Stimulated activated CD8-positive, alpha-beta memory T cell treated with anti-CD3 and anti-CD28 coated beads, Interleukin-4, amount 100 ng/mL, for 1 hour (primary cell): ENCODE measurements at places on chromosomes 3 and 15.

GRCh38 chr3:124867511-124867910 lies 19.7 kb downstream of the ITGB5 start:
- DNase-seq: no peak

GRCh38 chr3:34864011-34864410 lies 775.3 kb upstream of the ARPP21 start:
- DNase-seq: no peak

DNA sequence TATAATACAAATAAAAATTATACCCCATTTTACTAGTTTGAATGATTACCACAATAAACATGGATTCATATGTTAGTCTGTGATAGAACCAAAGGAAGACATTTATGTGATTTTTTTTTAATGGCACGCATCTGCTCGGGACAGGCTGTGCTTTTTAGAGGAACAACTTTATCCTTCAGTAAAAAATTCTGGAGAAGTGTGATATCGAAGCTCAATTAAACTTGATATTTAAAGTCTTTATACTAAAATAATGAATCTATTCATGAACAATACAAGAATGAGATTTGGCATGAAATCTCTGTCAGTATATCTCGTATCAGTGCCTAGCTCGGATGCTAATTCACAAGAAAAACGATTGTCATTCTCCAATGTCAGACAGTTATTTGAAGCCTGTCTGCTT lies 230.8 kb upstream of the ZNF717 start:
- DNase-seq: no peak

DNA sequence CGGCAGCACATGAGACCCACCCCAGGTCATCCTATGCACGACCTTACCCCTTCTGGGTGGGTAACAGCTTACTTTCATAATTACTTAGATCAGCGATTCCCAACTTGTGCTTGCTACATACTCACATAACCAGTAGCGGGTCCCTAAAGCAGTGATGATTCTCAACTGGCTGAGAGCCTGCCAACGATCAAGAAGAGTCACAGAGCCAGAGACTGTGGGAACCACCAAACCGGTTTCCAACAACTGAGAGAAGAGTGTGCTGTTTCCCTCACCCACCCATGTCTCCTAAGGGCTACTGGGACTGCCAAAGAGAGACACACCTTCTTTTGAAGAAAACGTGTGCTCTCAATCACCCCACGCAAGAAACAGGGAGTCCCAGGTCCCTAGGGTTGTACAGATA lies 12.0 kb upstream of the XXYLT1 start:
- DNase-seq: no peak

GRCh38 chr3:117540597-117540996 lies 831.0 kb downstream of the TUSC7 start:
- no peak for DNase-seq

DNA sequence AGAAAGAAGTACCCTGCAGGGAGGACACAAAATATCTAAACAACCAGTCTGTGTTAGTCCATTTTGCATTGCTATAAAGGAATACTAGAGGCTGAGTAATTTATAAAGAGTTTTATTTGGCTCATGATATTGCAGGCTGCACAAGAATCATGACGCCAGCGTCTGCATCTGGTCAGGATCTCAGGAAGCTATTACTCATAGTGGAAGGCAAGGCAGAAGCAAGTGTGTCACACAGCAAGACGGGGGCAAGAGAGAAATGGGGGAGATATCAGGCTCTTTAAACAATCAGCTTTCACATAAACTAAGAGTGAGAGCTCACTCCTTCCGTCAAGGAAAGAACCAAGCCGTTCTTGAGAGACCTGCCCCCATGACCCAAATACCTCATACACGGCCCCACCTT lies 614.8 kb downstream of the ZIC1 start:
- DNase-seq: no peak

DNA sequence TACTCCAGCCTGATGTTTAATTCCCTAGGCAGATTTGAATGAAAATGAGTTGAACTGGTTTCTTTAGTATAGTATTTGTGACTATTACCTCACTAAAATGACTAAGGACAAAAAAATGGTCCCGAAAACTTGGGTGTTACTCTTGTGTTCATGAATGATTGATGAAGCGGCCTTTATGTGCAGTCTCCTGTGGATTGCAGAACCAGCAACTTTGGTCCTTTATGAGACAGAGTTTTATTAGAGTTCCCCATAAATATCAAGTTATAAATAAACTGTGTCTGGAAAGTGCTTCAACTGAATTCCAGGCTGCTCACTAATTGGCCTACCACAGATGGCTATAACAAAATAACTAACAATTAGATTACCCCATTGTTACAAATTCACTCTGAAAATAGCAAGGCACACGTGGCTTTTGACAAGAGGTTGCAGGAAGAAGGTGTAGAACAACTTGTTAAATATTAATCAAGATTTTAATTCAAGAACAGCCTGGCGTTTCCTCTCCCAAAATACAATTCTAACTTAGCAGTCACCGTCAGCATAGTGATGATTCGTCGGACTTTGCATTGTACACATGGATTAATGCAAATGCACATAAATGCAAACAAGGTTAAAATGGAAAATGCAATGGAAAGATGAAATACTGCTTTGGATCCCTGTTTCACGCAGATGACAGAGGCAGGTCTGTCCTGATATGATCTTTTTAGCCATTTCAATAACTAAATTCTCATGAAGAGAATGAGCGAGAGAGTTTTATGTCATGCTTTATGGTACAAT lies 567.3 kb upstream of the ZNF717 start:
- no peak for DNase-seq

GRCh38 chr3:81953111-81953510 lies 191.7 kb upstream of the GBE1 start:
- DNase-seq: no peak

- DNase-seq: no peak
Observed at GRCh38 chr3:88433568-88433967, 283.8 kb downstream of the C3orf38 start.
